Esophagus mucosa (tissue), 1 donor: ENCODE measurements at places on chromosomes 16 and 17.

DNA sequence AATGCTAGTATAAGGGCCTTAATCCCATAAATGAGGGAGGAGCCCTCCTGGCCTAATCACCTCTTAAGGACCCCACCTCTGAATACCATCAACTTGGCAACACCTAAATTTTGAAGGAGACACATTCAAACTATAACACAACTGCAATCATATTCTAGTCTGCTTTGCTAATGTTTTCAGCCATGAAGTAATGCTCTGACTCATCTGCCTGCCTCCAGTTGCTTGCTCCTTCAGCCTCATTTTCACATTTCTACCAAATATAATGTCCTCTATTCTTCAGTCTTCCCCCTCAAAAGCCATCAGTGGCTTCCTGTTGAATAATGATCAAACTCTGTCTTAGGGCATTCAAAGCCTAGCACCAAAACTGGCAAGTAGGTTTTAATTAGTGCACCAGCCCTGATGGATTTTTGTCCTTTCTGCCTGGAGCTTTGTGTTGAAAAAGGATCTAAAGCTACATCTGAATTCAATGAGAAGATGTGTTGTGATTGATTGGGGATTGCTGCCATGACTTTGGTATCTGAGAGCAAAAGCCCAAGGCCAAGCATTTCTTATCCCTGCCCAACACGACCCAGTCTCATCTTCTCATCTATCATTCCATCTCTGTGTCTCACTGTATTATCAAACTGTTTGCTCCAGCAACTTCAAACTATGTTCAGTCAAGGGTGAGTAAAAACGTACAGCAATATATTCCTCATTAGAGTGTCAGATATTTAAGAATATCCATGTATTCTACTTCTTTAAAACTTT, 140.8 kb upstream of the ELAC2 start:
- no peak for ATAC-seq

DNA sequence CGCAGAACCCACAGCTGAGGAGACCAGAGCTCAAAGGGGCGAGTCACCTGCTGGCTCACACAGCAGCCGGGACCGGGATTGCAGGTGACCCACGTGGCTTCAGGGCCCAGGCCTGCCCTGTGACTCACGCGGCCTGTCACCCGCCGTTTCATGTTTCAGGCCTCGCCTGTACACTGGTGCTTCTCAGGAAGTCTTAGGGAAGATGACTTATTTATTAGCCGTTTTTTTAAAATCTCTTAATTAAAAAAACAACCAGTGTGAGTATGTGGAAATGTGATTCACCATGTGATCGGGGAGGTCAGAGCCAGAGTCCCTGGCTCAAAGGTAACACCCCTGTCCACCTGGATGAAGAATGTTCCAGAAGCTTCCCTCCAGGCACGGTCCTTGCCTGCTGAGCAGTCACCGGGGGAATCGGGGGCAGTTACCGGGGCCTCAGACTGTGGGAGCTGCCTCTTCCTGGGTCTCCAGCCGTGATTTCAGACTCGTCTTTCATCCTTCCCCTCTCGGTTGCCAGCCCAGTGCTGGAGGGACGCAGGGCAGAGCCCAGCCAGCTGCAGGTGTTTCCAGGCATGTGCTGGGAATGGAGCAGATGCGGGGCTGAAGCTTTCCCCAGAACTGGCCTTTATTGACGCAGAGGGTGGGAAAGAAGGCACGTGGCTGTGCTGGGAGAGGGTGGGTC, 49.3 kb downstream of the CMIP start:
- ATAC-seq: peak; percentile 95

- no peak for ATAC-seq
Observed at GRCh38 chr17:66860204-66860603, 25.3 kb downstream of the CACNG5 start.

DNA sequence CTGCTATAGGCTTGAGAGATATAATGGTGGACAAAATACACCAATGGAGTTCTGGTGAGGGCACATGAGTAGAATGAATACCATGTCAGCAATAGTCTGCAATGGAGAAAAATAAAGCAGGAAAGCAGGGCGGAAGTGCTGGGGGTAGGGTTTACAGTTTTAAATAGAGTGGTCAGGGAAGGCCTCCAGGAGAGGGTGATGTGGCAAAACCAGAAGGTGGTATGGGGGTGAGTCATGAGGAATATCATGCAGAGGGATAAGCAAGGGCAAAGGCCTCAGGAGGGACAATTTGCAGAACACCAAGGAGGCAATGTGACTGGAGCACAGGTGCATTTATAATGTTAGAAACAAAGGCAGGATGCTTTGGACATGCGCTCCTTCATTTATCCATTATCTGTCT, 102.0 kb downstream of the ITFG1 start:
- ATAC-seq: no peak

GRCh38 chr16:59181821-59182420, 447.8 kb upstream of the GOT2 start:
- no peak for ATAC-seq

GRCh38 chr17:59754552-59754951, 47.1 kb downstream of the VMP1 start:
- peak; percentile 56 for ATAC-seq

- no peak for ATAC-seq
Observed at GRCh38 chr17:31650756-31651520, 208.1 kb downstream of the COPRS start.

DNA sequence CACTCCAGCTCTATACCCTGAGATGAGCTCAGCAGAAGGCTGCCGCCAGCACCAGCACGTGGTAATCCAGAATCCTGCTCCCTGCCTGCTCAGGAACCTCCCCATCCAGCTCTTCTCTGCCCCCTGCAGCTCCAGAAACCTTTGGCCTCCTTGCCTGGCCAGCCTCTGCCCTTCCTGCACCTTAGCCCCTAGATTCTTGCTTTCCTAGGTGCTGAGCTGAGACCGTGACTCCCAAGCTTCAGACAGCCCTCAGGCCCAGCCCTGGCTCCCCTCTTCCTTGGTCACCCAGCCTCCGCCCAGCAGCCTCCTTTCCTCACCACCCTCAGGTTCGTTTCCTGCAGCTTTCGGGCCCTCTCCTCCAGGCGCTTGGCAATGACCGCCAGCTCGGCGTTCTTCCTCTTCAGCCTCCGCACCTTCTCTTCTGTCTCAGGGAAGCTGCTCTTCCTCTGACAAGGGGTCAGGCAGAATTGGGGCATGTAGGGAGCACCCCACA, 2.6 kb downstream of the TSPOAP1 start:
- no peak for ATAC-seq
